ENCODE measurements at places on chromosomes 3 and 15.

DNA sequence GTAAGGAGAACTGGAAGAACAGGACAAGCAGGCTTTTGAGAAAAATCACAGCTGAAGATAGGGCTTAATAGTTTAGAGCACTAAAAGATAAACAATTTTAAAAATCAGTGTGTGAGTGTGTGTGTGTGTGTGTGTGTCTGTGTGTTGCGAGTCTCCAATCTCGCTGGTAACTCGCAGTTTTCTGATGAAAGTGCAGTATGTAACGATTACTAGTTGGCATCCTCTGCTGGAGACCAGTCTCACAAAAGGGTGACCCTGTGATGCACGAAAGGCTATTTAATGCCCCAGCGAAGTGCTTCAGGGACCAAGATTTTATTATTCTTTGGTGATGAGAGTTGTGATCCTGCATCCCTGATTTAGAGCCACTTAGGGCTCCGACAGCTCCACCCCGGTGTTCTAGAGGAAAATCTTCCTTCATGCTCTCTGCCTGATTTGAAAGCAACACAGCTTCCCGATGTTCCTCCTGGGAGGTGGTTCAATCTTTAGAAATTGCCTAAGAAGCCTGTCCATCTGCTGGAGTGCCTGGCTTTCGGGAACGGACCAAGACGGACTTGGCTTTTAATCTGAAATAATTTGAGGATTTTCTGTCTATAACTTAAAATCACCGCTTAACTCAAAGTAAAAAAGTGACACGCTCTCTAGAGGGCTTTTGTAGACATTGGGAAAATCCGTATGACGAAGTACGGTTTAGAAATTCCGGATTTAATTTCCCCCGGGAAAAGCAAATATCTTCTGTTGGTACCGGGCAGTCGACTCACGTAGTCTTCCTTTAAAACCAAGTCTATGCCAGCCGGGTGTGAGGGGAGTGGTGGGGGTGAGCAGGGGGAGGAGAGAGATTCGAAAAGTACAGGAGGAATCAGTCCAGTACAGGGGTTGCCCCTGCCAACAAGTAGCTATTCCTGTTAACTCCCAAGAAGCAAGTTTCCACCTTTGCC is 1.1 kb upstream of the ALCAM start:
- peak; percentile 80 for DNase-seq

GRCh38 chr3:138025553-138025952 is 15.6 kb downstream of the CLDN18 start:
- no peak for DNase-seq

GRCh38 chr15:99554880-99555488 is 10.8 kb upstream of the MEF2A start:
- no peak for DNase-seq

GRCh38 chr15:67685716-67686115 is 139.6 kb upstream of the SKOR1 start:
- DNase-seq: no peak

GRCh38 chr3:182214416-182214815 is 502.7 kb downstream of the SOX2 start:
- no peak for DNase-seq

DNA sequence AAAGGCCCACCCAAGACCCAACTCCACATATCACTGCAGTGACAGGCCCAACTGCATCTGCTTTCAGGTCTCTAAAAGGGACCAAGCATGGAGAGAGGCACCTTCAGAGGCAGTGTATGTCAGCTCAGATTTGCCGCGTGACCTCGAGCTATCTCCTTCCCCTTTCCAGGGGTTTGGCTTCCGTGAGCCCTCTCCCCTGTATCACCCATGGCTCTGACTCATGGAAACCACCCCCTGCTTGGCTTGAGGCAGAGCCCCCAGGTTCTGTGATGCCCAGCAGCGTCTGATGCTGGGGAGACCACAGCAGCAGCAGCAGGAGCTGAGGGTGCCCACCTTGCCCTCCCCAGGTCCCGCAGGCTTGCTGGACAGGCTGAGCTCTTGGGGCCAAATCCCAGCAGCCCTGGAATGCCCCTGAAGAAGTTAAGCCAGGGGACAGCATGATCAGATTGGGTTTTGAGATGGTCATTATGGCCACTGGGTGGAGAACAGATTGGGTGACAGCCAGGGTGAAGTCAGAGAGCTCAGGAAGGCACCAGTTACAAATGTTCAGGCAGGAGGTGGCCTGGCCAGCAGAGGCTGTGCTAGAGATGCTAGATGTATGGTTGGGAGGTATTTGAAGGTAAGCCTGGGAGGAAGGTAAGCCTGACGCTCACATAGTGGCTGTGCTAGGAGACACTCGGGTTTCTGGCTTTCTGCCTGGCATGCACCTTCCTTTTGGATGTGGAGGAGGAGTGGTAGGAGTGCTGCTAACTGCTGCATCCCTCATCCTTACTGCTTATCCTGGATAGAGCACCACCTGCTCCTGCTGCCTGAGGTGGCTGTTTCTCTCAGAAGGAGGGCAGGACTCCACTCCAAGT is 42.9 kb downstream of the FGD5 start:
- no peak for DNase-seq

GRCh38 chr3:94561094-94561493 is 498.2 kb downstream of the NSUN3 start:
- no peak for DNase-seq

DNA sequence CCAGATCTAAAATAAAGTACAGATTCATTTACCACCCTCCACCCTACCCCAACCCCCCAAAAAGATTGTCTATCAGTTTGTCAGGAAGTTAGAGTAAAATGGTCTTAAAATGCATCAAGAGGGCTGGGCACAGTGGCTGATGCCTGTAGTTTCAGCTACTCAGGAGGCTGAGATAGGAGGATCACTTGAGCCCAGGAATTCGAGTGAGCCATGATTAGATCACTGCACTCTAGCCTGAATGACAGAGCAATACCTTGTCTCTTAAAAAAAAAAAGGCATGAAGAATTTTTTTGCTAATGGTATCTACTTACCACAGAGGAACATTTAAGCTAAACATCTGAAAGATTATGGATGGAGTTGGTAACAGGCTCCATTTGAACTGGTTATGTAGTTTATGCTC is 71.0 kb downstream of the RBM6 start:
- peak; percentile 40 for DNase-seq

GRCh38 chr3:9583792-9584191 is 30.2 kb upstream of the LHFPL4 start:
- DNase-seq: no peak

DNA sequence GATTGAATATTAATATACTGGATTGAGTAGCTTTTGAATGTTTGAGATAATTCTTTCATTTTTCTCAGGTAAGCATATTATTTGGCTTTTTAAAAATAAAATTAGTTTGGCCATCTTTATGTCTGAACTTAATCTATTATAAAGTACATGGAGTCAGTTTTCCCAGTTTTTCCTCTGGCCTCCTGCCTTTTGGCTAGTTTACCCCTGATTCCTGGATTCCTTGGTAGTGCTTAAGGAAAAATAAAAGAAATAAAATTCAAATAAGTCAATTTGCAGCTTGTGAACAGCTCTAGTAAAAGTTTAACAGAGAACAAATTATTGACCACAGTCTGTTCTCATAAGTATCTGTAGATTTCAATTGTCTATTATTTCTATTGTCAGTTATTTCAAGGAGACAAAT is 89.4 kb downstream of the COL6A6 start:
- DNase-seq: no peak

- peak; percentile 4 for DNase-seq
These were observed 273.3 kb upstream of the ICE2 start for GRCh38 chr15:60751985-60752952.

DNA sequence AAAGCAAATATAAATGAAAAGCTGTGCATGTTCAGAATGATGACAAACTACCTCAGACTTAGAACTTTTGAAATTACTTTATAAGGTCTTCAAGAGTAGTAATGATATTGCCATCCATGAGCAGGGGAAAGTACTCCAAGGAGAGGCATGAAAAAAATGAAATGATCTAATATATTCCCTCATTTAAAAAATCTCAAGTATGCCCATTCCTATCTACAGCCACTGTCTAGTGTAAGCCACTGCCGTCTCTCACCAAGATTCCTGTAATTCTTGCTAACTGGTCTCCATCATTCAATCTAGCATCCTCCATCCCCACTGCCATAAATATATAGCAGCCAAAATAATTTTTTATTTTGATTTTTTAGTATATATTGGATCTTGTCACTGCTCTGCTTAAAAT is 258.8 kb downstream of the PLOD2 start:
- DNase-seq: no peak

- no peak for DNase-seq
These were observed 27.6 kb downstream of the SLC4A7 start for GRCh38 chr3:27456554-27456953.
